ENCODE measurements at places on chromosomes 6 and 20.

- DNase-seq: no peak
Measured at GRCh38 chr6:158787395-158787794, 31.8 kb downstream of the EZR start.

DNA sequence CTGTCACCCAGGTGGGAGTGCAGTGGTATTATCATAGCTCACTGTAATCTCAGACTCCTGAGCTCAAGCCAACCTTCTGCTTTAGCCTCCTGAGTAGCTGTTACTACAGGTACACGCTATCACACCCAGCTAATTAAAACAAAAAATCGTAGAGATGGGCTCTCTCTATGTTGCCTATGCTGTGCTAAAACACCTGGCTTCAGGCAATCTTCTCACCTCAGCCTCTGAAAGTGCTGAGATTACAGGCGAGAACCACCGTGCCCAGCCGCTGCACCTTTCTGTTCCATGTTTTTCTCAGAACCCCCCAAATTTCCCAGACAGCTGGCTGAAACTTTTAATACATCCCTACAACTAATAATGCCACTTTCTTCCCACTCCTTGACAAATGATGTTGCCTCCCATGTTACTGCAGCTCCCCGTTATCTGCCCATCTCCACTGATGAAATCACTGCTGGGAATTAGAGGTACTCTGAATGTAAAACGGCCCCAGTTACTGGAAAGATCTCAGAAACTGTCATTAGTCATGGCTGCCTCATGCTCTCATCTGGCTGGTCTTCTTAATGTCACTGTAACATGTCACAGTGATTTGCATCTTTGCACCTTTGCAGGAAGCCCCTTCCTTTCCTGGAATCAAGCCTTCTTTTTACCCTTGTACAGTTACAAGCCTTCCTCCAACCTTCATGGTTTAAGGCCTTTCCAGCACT lies 697.5 kb downstream of the PRKN start:
- DNase-seq: no peak

- DNase-seq: no peak
Measured at GRCh38 chr6:69866351-69866769, at the start of gene COL19A1. TSS of gene COL19A1 (plus strand) at chr6:69866556. CDS start at chr6:69879568, 13,012 bp downstream.

GRCh38 chr20:37090407-37090806 lies 5.4 kb downstream of the RBL1 start:
- no peak for DNase-seq

DNA sequence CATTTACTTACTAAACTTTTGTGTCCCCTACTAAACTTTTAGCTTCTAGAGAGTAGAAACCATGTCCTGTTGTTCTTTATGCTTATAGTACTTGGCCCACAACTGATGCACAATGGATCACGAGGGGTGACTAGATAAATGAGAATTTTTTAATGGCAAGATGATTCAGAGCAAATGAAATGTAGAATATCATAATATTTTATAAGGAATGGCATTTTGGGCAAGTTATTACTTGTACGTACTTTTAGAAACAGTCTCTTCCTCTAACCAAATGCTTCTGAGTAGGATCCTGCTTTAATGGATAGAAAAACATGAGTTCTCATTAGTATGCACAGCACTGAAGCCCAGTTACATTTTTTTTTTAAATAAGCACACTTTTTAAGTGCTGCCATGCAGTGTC lies 336.3 kb downstream of the NRN1 start:
- DNase-seq: no peak

DNA sequence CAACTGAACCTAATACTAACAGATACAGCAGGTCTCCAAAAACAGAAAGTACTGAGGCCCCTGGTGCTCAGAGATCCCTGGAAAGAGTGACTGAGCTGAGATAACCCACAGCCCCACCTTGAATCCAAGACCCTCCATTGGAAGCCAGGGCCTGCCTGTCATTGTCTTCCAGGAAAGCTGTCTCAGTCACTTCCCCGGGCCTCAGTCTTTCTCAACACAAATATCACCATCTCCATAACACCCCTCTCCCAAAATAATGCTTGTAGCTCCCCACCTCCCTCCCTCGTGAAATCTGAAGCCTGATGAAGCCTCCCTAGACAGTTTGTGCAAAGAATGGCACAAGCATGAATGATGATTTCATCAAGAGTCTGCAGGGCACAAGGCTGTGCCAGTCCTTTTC lies 138.2 kb upstream of the LRFN2 start:
- no peak for DNase-seq

DNA sequence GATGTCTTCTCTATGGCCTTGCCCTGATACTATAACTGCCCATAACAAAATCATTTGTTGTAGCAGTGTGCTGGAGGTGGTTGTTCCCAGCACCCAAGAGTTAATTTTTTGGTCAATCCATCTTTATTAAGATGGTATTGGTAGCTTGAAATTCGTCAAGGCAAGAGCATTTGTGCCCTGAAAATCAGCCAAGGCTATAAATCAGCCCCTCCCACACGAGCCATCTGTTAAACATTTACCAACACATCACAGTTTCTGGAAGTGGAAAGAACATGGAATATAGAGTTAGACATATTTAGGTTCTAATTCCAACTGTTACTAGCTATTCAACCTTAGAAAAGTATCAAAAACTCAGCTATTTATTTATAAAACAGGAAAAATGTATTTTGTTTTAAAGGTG lies 888.4 kb upstream of the GJE1 start:
- no peak for DNase-seq

DNA sequence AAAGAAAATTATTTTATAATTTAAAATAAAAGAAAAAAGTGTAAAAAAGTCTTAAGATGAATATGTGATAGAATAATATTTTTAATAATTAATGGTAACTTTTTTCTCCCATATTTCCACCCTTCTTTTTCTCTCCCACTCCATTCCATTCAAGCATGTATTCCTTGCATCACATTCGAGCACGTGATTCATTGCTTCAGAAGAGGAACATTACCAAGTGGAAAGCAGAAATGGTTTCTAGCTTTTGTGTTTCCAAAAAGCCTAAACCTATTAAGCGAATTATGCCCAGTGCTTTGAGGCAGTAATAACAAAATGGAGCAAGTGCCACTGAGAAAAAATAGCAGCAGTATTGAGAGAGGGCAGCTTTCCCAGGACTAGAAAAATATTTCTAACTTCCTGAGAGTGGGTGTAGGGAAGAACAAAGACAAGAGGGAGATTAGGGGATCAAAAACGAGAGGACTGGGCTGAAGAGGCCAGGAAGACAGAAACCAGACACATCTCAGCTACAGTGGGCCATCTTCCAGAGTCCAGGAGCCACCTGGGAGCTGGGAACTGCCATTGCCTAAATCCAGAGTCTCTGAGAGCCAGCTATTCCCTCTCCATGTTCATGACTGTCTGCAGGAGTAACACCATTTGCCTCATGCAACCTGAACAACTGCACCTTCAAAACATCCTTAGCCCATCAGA lies 15.0 kb upstream of the AKIRIN2 start:
- no peak for DNase-seq

GRCh38 chr6:86871681-86872080 lies 65.6 kb upstream of the HTR1E start:
- no peak for DNase-seq

GRCh38 chr6:42690151-42690702 lies 32.2 kb downstream of the PRPH2 start:
- no peak for DNase-seq

DNA sequence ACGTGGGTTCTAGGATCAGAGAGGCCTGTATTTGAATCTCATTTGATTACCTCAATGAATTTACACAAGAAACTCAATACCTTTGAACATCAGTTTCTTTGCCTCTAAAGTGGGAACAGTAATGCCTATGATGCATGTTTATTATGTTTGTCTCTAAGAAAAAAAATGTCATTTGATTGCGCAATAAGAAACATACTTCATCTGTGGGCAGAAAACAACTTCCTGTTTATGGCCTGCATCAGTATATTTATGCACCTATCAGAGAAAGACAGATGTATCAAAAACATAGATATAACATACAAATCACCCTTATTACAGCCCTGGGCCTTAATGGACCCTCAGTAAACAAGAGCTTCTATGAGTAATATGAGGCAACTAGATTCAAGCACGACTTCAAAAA lies 516.4 kb upstream of the ARID1B start:
- no peak for DNase-seq

- no peak for DNase-seq
Measured at GRCh38 chr20:6480328-6481200, 286.9 kb upstream of the BMP2 start.

DNA sequence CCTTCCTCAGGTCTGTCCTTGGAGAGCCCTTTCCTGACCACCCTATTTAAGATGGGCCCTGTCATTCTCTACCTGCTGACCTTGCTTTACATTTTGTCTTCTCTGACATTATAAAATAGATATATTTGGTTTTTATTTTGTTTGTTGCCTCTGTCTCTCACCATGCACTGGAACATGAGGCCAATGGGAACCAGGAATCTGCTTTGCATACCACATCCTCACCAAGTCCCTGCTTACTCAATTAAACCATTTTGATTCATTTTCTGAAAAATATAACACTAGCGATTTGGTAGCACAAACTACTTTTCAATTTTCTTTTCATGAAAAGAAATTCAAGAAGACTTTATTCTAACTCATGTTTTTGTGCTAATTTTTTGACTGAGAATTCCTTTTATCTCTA lies 32.8 kb upstream of the POPDC3 start:
- DNase-seq: no peak

DNA sequence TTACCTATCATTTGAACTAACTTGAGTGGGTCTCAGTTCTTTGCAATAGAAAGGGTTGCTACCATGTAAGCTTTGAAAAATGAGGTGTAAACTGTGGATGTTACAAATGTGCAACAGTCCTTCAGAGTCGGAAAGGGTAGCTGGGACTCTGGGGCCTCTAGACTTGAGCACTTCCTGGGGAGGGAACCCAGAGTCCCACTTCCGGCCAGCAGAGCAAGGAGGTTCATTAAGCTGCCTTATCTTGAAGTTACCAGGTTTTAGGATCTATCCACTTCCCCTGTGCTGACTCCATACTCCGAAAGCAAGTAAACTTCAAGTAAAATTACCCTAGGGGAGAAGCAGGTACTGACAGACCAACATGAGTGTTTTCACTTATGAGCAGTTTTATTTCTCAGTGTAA lies 9.4 kb downstream of the TRIM10 start:
- DNase-seq: no peak

GRCh38 chr20:14142964-14143627 lies 147.8 kb downstream of the MACROD2 start:
- DNase-seq: no peak

GRCh38 chr6:27414996-27415395 lies 26.4 kb downstream of the ZNF391 start:
- no peak for DNase-seq

- DNase-seq: no peak
Measured at GRCh38 chr6:35470663-35471120, 2.5 kb downstream of the RPL10A start.

- no peak for DNase-seq
Measured at GRCh38 chr6:111750753-111751673, 122.2 kb downstream of the FYN start.

- DNase-seq: no peak
Measured at GRCh38 chr6:169263836-169264608, 10.4 kb upstream of the THBS2 start.
